Temporal lobe (tissue), 4 donors: ENCODE measurements at places on chromosomes 4 and X. TPM values are rescaled to one million over a fixed set of nuclear protein-coding genes. Genes with fewer than 3 reads are reported as not detected.

Gene RBM47
- 22.4 TPM for total RNA-seq

Gene ZNF275
- 9.1 TPM for total RNA-seq

Gene CT47B1
- total RNA-seq: not detected

Gene APELA
- 0.25 TPM for total RNA-seq

Gene ASB12
- total RNA-seq: 0.25 TPM

Gene TCEAL7
- total RNA-seq: 88.5 TPM

Gene ITGB1BP2
- total RNA-seq: 1.7 TPM

Gene CAPN6
- under 0.01 TPM for total RNA-seq

Gene KLHL13
- 35.2 TPM for total RNA-seq

Gene BEX5
- total RNA-seq: 36.1 TPM

Gene ELMOD2
- 34.4 TPM for total RNA-seq

Gene IGFBP7
- total RNA-seq: 42.0 TPM

Gene TLL1
- total RNA-seq: 0.98 TPM

Gene RTL3
- not detected for total RNA-seq

Gene UGT2B7
- not detected for total RNA-seq

Gene NWD2
- total RNA-seq: 29.0 TPM

Gene DGAT2L6
- total RNA-seq: not detected

Gene TXK
- 0.98 TPM for total RNA-seq

Gene TREX2
- total RNA-seq: 0.25 TPM

Gene GAGE2A
- total RNA-seq: not detected

Gene RTL5
- total RNA-seq: 8.4 TPM

Gene RBMXL3
- not detected for total RNA-seq

Gene SUPT20HL2
- not detected for total RNA-seq

Gene TRAM1L1
- total RNA-seq: 22.1 TPM

Gene ELOVL6
- total RNA-seq: 38.1 TPM

Gene PNMA5
- total RNA-seq: 3.0 TPM

Gene PNCK
- 27.3 TPM for total RNA-seq

Gene HDAC8
- total RNA-seq: 27.8 TPM

Gene GRIA3
- 57.3 TPM for total RNA-seq
